ENCODE measurements at places on chromosomes 1 and 21. TPM values are rescaled to one million over a fixed set of nuclear protein-coding genes. Genes with fewer than 3 reads are reported as not detected.

LCE1D gene
- not detected for total RNA-seq

INAVA gene
- 0.18 TPM for total RNA-seq

CDCA8 gene
- total RNA-seq, result 0.30 TPM

HSD3B1 gene
- not detected for total RNA-seq

C1QC gene
- not detected for total RNA-seq

CYP4A22 gene
- total RNA-seq, result not detected

IL24 gene
- total RNA-seq, result not detected

WNT3A gene
- total RNA-seq, result not detected

IQGAP3 gene
- 1.5 TPM for total RNA-seq

PAX7 gene
- not detected for total RNA-seq

KRTAP13-2 gene
- total RNA-seq, result not detected

REN gene
- not detected for total RNA-seq

CYP4X1 gene
- not detected for total RNA-seq

SEC16B gene
- total RNA-seq, result 3.6 TPM

CYP4A11 gene
- not detected for total RNA-seq

LMOD1 gene
- total RNA-seq, result 27.0 TPM

CFHR2 gene
- total RNA-seq, result not detected

SHE gene
- total RNA-seq, result 0.05 TPM

ATPAF1 gene
- total RNA-seq, result 51.4 TPM

VAV3 gene
- total RNA-seq, result not detected

TIE1 gene
- total RNA-seq, result 9.2 TPM

Data from smooth muscle cell of the umbilical artery (primary cell).